ENCODE measurements at places on chromosomes 7 and 10. TPM values are rescaled to one million over a fixed set of nuclear protein-coding genes. Genes with fewer than 3 reads are reported as not detected.

VSTM2A gene
- not detected for total RNA-seq

- no peak for DNase-seq
- peaks cover 58% of the 10 kb centered on the region for H3K27me3 ChIP-seq
These were observed 83.0 kb downstream of the C10orf105 start for GRCh38 chr10:71636588-71636987.

- H3K27ac ChIP-seq, result no peak overlapping the region
- peak; percentile 63 for DNase-seq
- peaks cover 19% of the 10 kb centered on the region for H3K36me3 ChIP-seq
- no peak overlapping the region for H3K4me3 ChIP-seq
- no peaks in the 10 kb centered on the region for H3K27me3 ChIP-seq
These were observed 88.1 kb upstream of the DDC start for GRCh38 chr7:50653126-50653864.

DNA sequence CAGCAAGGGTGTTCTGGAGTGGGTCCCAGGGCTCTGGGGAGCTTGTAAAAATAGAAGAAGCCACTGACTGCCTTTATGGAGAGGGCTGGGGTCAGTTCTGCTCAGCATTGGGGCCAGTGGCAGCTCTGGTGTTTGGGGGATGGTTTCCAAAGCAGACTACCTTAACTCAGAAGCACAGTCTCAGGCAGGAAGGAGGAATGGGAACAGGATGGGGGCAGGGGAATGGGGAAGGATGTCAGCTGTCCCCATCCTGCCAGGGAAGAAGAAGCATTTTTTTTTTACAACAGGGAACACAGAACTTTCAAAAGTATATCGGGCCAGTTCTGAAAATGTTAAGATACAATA is 28.8 kb downstream of the TSPAN15 start:
- no peak for DNase-seq
- peaks cover 2% of the 10 kb centered on the region for H3K36me3 ChIP-seq
- H3K4me1 ChIP-seq, result peaks cover 22% of the 10 kb centered on the region
- H3K27me3 ChIP-seq, result no peaks in the 10 kb centered on the region
- peak overlapping the region; percentile 78 for H3K27ac ChIP-seq

DNA sequence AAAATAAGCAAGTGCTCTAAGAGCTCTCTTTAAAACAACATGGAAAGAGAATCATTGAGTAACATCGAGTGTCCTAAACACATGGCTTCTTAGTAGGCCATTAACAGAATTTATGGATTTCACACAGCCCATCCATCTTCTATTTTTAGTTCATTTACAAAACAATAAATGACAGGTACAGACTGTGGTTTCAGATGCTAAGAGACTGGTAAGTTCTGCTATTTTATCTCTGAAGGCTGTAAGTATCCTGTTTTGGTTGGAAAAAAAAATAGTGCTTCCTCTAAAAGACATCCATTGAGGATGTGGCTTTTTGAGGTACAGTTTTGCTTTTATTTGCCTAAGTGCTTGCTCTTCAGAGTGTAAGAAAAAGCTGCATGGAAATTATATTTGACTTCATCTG is 27.4 kb upstream of the GNAI1 start:
- no peaks in the 10 kb centered on the region for H3K27me3 ChIP-seq
- no peaks in the 10 kb centered on the region for H3K36me3 ChIP-seq
- H3K4me3 ChIP-seq, result no peak overlapping the region
- DNase-seq, result no peak
- peaks cover 5% of the 10 kb centered on the region for H3K4me1 ChIP-seq

KLF14 gene
- not detected for total RNA-seq

DNA sequence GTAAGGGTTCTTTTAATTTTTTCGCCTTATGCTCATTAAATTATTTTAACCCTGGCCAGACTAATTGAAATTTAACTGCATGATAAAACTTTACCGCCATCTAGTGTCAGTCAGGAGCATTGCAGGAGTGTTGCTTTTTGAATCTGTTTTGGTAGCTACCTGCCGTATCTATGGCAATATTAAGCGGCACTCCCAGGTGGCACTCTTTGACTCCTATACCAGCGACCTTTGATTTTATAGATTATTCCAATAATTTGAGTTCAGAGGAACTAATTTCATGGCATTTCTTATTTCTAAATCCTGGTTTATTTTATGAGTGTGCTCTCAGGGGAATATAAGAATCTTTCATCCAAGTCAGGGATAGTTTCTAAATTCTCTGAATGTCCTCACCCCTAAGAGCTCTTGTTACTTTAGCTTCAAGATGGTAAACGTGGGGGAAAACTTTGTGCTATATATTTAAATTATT is 198.9 kb downstream of the REEP3 start:
- H3K4me3 ChIP-seq, result peak overlapping the region; percentile 28
- H3K27ac ChIP-seq, result peak overlapping the region; percentile 43
- H3K4me1 ChIP-seq, result peaks cover 45% of the 10 kb centered on the region
- H3K36me3 ChIP-seq, result no peaks in the 10 kb centered on the region
